ENCODE measurements at places on chromosomes 13 and 19.
A peak's percentile ranks its signal among the peaks of the same experiment; 100 is the strongest.

DNA sequence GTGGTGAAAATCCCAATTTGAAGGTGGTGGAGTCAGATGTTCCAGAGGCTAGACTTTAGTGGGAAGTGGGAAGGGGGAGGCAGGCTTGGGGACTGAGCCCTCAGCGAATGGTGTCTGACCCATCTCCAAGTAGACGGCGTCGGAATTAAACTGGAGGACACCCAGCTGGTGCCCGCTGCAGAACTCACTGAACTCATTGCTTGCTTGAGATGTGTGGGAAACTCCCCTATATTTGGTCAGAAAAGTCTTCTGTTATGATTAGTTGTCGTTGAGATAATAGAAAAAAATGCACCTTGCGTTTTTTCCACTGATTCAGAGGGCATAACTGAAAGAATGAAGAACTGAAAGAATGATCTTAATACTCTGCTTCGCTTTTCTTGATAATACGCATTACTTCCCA, 871 bp upstream of the ZNF583 start:
- no peak for DNase-seq

DNA sequence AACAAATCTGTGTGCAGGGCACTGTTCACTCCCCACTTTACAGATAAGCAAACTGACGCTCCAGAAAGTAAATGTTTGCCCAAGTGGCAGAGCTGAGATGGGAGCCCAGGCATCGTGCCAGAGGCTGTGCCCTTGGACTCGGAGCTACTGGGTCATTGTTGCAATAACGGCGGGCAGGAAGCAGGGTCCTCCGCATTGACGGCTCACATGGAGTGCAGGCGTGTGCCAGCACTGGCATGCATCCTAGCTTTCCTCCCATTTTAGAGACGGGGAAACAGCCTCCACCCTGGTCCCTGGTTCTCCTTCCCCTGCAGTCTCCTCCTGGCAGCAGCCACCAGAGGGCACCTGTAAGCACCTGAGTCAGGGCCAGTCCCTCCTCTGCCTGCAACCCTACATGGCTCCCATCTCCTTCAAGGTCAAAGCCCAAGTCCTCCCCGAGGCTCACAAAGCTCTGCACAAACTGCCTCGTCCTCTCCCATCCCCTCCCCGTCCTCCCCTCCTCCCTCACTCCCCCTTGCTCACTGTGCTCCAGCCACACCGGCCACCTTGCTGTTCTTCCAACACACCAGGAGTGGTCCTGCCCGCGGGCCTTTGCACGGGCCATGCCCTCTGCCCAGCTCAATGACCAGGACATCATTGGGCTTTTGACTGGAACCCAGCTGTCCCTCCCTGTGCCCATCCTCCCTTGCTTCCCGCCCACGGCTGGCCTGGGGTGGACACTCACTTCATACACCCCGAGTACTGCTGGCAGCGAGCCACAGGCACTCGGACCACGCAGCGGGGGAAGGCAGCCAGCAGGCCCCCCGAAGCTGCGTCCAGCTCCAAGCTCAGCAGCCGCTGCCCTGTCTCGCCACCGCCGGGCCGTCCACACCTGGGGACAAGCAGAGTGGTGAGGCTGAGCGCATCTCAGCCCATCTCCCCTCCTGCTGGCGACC, 7.7 kb upstream of the LRG1 start:
- DNase-seq: no peak

DNA sequence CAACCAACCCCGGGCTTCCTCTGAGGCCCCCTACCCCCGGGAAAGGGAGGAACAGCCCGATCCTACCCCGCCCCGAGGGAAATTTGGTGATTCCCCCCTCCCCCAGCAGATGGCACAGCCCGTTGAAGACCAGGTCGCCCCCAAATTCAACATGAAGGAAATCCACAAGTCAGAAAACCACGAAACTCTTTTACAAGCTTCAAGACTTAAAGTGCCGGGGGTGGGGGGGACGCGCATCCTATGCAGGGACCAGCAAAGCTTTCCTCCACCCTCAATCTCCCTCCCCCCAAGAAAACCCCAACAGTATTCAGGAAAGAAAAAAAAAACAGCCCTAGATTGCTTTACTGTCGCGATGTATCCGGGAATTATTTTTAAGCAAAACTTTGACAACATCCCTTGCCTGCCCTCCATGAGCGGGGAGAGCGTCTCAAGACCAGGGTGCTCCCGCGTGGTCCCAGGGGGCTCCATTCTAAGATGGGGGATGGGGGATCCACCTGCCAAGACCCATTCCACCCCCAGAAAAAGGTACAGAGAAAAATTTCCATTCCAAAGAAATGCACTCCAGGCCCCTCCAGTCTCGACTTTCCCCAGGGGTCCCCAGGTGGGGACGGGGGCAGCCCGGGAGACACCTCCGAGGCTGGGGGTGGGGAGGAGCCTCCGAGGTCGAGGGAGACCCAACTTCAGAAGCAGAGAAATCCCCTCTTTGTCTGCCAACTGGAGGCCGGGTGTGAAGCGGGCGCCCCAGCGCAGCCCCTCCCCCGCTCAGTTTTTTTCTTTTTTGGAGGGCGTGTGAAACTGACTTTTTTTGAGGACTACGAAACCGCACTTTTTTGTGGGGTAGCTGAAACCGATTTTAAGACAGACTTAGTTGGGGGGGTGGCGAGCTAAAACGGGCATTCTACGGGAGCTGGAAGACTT, 1.5 kb downstream of the TCF3 start:
- DNase-seq: peak; percentile 4

GRCh38 chr19:634975-635652, 1.8 kb upstream of the POLRMT start:
- DNase-seq: no peak

GRCh38 chr13:78096221-78096620, 177.6 kb upstream of the EDNRB start:
- DNase-seq: no peak

GRCh38 chr13:100789025-100789424, 114.4 kb upstream of the TMTC4 start:
- no peak for DNase-seq

GRCh38 chr13:103140001-103140671, 73.9 kb upstream of the SLC10A2 start:
- no peak for DNase-seq

- no peak for DNase-seq
Observed at GRCh38 chr19:49884109-49884508, 6.6 kb downstream of the TBC1D17 start.

GRCh38 chr13:55566779-55567178, 1573.9 kb upstream of the PRR20A start:
- no peak for DNase-seq

GRCh38 chr19:30898353-30899103, 450.7 kb downstream of the TSHZ3 start:
- no peak for DNase-seq

- no peak for DNase-seq
Observed at GRCh38 chr19:38952395-38953165, 21.8 kb downstream of the MRPS12 start.

DNA sequence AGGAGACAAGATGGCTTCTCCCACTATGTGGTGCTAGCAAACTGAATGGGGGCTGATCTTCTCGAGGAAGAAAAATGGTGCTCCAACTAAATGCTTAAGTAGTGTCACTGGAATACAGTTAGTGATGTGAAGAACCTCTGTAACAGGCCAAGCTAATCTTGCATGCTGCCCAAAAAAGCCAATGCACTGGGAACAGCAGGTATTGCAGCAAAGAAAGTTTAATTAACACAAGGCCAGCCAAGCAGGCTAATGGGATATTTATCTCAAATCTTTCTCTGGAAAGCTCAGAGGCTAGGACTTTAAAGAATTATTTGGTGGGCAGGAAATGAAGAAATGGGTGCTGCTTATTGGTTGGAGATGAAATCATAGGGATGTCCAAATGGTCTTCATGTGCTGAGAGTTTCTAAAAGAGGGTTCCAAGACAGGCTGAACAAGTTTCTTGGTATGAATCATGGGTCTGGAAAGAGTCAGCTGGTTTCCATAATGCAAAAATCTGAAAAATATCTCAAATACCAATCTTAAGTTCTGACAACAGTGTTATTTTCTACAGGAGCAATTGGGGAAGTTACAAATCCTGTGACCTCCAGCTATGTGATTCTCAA, 1550.5 kb downstream of the SLITRK5 start:
- DNase-seq: no peak

GRCh38 chr13:49214917-49215376, 5.2 kb upstream of the MLNR start:
- DNase-seq: no peak

DNA sequence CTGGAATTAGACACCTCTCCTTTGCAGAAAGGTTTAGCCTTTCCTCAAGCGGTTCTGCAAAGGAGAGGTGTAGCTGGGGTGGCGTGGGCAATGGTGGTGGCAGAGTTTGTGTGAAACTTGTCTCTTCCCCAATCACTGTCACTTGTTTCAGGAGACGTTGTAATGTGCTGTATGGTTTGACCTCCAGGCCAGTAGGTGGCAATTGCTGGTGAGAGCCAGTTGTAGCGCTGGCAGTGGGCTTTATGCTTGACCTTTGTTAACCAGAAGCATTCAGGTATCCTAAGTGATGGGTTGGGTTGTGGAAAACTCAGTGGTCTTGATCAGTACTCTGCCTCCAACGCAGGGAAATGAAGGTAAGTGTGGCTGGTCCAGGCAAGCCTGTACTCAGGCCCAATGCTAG, 12.7 kb upstream of the LILRA5 start:
- no peak for DNase-seq

DNA sequence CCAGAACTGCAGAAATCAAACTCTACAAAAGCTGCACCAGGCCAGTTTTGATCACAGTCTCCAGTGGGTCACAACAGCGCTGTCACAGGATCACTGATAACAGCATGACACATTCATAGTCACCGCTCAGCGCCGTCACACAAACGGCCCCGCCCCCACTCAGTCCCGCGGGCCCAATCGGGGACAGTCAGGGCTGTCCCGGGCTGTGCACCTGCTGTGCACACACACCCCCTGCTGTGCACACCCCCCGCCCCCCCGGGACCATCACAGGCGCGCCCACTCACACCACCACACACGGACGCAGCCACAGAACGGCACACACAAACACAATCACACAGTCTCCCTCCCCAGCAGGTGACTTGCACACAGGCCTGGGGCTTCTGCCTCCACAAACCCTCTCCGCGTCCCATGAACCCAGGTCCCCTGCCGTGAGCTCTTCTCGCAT, 435 bp upstream of the ZNF382 start:
- DNase-seq: peak; percentile 28

GRCh38 chr19:21352830-21353229, 6.0 kb upstream of the ZNF738 start:
- no peak for DNase-seq

- DNase-seq: no peak
Observed at GRCh38 chr19:57103573-57104277, 16.1 kb upstream of the USP29 start.

DNA sequence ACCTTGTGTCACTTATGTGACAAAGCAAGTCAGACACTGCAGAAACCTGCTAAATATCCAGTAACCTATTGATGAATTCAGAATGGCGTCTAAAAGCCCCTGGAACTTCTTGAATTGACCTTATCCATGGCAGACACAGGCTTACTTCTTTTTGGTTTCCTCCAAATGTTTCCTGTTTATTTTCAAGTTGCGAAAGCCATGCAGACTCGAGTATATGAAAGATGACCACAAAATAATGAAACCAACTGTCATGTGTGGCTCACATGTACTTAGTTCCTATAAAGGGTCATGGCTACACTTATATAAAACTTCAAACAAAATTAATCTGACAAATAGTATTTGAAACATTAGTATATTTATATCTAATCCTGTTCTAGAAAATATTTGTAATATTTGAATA, 113.1 kb upstream of the FNDC3A start:
- DNase-seq: no peak

- no peak for DNase-seq
Observed at GRCh38 chr13:24491845-24492244, 20.7 kb downstream of the PARP4 start.

DNA sequence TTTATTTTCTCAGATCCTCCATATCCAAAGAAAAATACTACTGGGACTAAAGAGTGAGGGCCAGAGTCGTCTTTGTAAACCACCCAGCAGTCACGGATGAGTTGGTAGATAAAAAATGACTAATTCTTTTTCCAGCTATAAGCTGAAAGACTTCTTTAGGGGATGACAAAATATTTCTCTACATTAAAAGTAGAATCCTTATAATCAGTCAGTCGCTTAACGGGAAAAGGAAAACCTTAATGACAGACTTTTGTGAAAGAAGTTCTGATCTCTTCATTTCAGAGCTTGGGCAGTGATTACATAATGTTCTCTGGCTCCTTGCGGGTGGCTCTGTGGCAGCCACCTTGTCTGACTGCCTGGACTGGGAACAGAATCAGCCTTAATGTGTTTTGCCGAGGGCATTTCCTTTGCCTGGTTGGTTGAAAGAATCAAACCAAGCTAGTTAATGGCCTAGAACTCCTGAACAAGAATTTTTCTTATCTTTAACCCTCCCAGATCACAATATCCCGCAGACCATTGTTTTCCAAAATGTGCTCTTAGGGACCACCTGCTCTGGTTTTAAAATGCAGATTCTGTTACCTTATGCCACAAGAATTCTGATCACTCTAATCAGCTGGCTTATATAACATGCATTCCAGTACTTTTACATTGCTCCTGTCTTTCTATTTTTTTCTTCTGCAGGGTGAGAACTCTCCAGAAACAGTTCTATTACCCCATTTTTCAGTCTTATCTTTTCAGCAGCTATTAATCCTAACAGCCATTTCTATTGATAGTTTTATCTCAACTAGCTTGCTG, 2.5 kb downstream of the ITM2B start:
- peak; percentile 60 for DNase-seq
